ENCODE measurements at places on chromosomes 1 and 21.

DNA sequence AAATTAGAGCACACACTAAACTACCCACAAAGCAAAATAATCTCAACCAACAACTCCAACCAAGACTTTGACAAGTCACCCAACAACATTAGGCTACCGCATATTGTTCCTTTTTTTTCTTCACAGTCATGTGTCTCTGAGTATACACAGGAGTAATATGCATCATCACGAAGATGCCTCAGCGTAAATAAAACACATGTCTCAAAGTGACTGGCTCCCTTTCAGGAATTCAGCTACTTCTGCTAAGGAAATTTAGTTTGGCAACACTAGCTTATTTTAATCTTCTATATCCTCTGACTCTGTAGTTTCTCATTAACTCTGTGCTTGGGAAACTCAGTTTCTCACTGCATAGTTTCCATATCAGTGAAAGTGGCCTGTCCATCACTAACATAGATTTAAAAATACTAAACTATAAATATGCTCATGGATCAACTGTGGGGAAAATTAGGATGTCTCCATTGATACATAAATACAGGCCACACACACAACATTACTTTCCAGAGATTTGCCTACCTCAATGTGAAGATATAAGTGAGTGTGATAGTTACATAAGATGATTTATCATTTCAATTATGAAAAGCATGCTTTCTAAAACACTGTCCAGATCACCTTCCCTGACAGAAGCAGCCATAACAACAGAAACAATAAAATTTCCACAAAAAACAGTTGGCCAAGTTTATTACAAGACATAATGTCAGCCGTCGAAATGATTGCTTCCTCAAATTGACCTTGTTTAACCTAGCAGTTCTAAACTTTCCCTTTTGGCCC lies 113.2 kb downstream of the PTGER3 start:
- no peak for DNase-seq

DNA sequence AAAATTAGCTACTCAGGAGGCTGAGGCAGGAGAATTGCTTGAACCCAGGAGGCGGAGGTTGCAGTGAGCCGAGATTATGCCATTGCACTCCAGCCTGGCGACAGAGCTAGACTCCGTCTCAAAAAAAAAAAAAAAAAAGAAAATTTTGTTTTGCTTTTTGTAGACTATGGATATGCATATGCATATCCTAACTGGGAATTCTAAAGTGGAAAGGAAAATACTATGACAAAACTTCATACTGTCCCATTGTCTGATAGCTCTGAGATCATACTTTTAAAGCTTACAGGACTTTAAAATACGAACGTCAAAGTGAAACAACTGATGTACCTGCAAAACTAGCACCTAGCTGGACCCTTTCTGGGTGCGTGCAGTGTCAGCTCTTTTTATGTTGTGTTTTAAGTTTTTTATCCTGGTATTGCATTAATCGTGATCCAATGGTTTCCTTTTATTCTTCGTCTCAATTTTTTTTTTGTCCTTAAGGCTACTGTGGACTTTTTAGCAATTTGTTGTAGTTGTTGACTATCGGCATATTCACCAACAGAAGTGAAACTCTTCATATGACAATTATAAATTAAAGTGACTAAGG lies 19.2 kb downstream of the SPRTN start:
- DNase-seq = no peak

DNA sequence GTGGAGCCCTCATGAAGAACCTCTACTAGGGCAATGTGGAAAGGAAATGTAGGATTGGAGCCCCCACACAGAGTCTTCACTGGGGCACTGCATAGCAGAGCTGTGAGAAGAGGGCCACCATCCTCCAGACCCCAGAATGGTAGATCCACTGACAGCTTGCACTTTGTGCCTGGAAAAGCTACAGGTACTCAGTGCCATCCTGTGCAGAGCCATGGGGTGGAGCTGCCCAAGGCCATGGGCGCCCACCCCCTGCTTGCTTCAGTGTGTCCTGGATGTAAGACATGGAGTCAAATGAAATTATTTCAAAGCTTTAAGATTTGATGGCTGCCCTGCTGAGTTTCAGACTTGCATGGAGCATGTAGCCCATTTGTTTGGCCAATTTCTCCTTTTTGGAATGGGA lies 17.2 kb upstream of the TSHB start:
- DNase-seq = no peak

DNA sequence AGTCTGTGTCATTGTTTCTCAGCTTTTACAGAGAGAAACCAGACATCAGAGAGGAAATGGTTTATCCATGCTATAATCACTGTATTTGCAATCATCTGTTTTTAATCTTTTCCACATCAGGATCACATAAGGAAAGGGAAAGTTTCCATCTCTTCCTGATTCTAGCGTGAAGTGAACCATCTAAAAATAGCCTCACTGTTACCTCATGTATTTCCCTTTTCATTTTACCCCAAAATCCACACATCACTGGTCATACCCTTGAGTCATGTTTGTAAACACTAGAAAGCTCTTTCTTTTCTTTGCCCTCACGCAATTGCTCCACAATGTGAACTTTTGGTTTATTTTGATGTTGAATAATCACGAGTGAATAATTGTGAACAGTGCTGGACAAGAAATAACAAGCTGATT lies 146.0 kb downstream of the PLA2G4A start:
- DNase-seq = no peak

GRCh38 chr21:45994086-45994661 lies 12.6 kb downstream of the COL6A1 start:
- no peak for DNase-seq

GRCh38 chr1:28249013-28249865 lies 10.1 kb upstream of the SESN2 start:
- no peak for DNase-seq

DNA sequence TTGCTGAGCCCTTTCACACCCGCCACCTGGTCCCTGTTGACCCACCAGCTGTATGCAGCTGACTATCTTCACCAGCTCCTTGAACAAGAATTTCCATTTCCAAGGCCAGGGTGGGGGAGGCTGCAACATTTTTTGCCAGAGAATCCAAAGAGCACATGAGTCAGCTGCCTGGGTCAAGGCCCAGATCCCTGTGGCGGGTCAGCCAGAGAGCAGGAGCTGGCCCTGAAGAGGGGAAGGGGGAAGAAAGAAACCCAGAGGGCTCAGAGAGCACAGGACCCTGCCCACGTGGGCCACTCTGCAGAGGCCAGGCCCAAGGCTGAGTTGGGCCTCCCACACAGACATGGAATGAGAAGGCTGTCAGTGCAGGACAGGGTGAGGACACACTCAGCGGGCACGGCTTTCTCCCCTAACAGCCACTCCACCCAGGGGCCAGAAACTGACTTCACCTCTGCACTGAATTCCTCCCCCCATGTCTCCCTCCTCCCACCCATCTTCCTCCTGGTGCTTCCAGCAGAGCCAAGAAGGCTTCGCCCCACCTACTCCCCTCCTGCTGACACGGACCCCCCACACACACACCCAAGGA lies 28.9 kb downstream of the S100A6 start:
- DNase-seq = peak; percentile 53

- DNase-seq = no peak
Observed at GRCh38 chr1:15339570-15339969, 70.1 kb upstream of the EFHD2 start.

- DNase-seq = no peak
Observed at GRCh38 chr1:212928323-212929291, 21.7 kb upstream of the VASH2 start.

DNA sequence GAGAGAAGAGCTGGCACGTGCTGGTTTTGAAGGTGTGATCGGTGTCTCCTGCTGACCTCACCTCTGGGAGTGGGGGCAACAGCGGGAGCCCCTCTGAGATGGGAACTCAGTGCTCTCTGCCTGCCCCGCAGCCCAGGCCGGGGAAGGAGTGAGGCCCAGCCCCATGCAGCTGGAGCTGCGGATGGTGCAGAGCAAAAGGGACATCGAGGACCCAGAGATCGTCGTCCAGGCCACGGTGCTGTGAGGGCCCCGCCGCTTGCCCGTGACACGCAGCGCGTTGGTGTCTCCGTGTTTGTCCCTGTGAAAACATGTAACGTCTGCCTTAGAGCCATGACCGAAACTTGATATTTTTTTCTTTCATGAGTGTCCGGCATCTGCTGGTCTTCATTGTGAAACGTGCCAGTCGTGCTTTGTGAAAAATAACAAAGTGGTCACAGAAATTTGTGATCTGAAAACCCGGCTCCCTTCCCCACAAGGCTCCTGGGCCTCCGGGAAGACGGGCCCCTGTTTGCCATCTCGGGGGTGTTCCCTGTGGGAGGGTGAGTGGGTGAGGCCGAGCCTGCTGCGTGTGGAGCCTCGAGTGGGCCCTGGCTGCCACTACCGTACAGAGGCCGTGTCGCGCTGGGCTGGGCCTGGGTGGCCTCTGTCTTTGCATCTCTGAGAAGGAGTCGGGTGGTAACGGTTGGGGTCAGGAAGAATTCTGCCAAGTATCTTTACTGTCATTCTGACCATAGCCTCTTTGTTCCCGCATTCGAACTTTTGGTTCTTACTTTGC lies 20.1 kb downstream of the CSTB start:
- no peak for DNase-seq

DNA sequence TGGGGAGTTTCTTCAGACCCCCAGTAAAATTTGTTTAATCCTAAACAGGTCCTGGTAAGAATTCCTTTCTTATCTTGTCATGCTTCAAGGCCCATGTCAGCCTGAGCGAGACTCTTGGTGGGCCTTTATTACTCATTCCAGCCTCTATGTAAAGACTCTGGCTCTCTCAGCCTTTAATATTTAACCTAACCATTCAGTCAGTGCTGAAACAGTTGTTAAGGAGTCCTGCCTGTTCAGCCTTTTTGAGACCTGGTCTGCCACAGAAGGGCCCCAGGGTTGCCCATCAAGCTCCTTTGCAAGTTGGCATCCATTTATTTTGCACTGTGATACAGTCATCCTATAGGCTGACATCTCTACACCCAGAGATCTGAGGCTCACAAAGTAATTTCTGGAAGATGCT lies 107.7 kb upstream of the VANGL1 start:
- DNase-seq = no peak

- DNase-seq = no peak
Observed at GRCh38 chr1:109402025-109402424, 4.3 kb upstream of the SORT1 start.

DNA sequence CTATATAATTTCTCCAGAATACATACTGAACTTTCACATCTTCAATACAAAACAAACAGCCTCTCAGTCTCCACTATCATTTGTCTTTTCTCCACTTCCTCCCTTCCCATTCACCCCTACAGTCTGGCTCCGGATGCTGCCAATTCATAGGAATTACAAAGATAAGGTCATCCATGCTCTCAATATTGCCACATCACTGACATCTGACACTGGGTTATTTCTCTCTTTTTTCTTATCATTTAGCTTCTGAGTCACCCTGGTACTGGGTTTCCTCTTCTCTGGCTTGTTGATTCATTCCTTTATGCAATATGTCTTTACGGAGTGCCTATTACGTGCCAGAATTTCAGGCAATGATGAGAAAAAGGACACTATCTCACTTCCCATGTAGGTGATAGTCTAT lies 3.1 kb upstream of the SH3BP5L start:
- DNase-seq = no peak

GRCh38 chr1:170445096-170445495 lies 86.9 kb upstream of the GORAB start:
- no peak for DNase-seq

- DNase-seq = no peak
Observed at GRCh38 chr1:49298304-49298703, 521.6 kb upstream of the BEND5 start.

DNA sequence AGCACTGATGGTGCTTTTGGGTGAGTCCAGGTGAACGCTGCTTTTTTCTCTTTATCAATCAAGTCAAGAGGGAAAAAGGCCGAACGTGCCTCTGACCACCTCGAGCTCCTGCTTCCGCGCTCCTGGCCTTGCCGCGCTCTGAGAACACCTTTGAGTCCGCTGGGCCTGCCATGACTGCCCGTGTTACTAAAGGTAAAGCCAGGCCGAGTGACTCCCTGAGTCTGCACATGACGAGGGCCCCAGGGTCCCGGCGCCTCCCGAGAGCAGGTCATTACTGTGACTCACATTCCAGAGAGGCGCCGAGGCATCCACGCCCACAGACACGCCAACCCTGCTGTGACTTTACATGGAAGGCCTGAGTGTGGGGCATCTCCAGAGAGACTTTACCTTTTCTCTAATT lies 11.1 kb downstream of the POFUT2 start:
- no peak for DNase-seq

DNA sequence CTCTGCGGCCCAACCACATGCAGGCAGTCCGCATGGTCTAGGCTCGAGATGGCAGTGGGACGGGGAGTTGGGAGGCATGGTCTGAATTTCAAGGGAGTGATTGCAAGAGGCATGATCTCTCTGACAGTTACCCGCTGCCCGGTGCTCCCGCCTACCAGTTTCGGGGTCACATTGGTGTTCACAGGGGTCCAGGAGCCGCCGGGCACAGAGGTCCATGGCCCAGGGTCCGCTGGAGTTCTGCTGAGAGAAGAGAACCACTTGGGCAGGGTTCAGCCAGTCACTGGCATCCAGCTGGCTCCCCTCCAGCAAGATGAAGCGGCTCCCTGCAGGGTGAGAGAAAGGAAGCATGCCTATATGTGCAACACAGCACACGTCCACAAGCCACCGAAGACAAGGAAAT lies 141.3 kb downstream of the ASTN1 start:
- no peak for DNase-seq

GRCh38 chr21:45739218-45740087 lies 95.9 kb downstream of the PCBP3 start:
- no peak for DNase-seq

GRCh38 chr1:198681252-198681651 lies 42.4 kb downstream of the PTPRC start:
- no peak for DNase-seq

DNA sequence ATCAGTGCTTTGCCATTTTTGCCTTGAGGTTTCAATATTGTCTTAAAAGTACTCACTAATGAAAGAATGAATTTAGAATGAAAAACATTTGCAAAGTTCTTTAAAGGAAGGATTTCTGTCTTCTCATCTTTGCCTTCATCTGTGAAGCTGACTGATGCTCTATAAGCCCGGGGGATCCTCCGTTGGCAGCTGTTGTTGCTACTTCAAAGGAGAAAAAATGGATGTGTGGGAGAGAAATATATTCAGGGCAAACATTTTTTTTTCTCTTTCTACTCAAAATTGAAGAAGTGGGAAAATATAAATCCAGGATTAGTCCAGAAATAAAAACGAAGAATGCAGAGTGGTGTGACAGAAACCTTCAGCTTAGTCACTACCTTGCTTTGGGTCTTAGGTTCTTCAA lies 142.5 kb downstream of the OLFM3 start:
- DNase-seq = no peak

GRCh38 chr1:184854496-184855140 lies 100.0 kb upstream of the EDEM3 start:
- DNase-seq = no peak

- DNase-seq = no peak
Observed at GRCh38 chr1:14698314-14698713, 99.8 kb downstream of the KAZN start.

- DNase-seq = no peak
Observed at GRCh38 chr1:155977690-155978324, 540 bp downstream of the ARHGEF2 start.

GRCh38 chr21:38492007-38492406 lies 6.3 kb downstream of the ERG start:
- DNase-seq = no peak

DNA sequence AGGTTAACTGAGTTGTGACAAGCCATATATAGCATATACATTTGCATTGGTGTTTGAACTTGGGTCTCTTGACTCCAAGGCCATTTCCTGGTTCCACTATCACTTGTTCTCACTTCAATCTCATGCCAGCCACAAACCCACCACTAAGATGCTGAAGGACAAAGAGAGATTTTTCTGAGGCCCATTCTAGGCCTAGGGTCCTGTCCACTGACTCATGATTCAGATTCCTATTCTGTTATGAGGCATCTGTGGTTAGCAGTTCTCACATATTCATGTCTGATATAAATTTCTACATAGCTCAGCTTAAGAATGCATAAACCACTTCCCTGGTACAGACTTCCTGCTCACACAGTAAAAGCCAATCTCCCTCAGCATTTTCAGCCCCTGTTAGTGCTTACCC lies 326.1 kb upstream of the BEND5 start:
- DNase-seq = no peak
